ENCODE measurements at places on chromosomes 7 and 10. TPM values are rescaled to one million over a fixed set of nuclear protein-coding genes. Genes with fewer than 3 reads are reported as not detected.

Gene SFXN3
- 53.3 TPM for total RNA-seq

Gene NAMPT
- 45.3 TPM for total RNA-seq

Gene NCF1
- total RNA-seq = not detected

Gene SMARCD3
- total RNA-seq = 37.5 TPM

Gene HABP2
- total RNA-seq = not detected

Gene RADIL
- not detected for total RNA-seq

Gene C10orf67
- 0.18 TPM for total RNA-seq

Gene SPDYE6
- not detected for total RNA-seq

Gene ANKRD7
- total RNA-seq = 0.18 TPM

Gene SLC26A5
- not detected for total RNA-seq

Gene C7orf57
- not detected for total RNA-seq

Gene CD36
- 0.54 TPM for total RNA-seq

Gene GPR22
- total RNA-seq = not detected

Gene TEX36
- total RNA-seq = not detected

Gene GPER1
- 2.0 TPM for total RNA-seq

Gene PIK3CG
- under 0.01 TPM for total RNA-seq

Gene LRWD1
- 20.3 TPM for total RNA-seq

Gene CUZD1
- 0.56 TPM for total RNA-seq

Gene MDFIC
- 29.7 TPM for total RNA-seq
